ENCODE measurements at places on chromosomes 4 and X. TPM values are rescaled to one million over a fixed set of nuclear protein-coding genes. Genes with fewer than 3 reads are reported as not detected.
A peak's percentile ranks its signal among the peaks of the same experiment; 100 is the strongest.

The TCEAL6 gene
- total RNA-seq, result not detected

- DNase-seq, result no peak
These were observed 68.0 kb downstream of the YIPF7 start for GRCh38 chr4:44583393-44583792.

GRCh38 chr4:168643111-168643795 is 146.4 kb downstream of the PALLD start:
- DNase-seq, result no peak

GRCh38 chrX:134676436-134676835 is 18.2 kb upstream of the PLAC1 start:
- no peak for DNase-seq

The VSIG1 gene
- not detected for total RNA-seq

GRCh38 chrX:153974003-153974725 is 1.6 kb downstream of the TMEM187 start:
- DNase-seq, result peak; percentile 49

GRCh38 chrX:96705905-96706304 is 21.3 kb downstream of the DIAPH2 start:
- no peak for DNase-seq

DNA sequence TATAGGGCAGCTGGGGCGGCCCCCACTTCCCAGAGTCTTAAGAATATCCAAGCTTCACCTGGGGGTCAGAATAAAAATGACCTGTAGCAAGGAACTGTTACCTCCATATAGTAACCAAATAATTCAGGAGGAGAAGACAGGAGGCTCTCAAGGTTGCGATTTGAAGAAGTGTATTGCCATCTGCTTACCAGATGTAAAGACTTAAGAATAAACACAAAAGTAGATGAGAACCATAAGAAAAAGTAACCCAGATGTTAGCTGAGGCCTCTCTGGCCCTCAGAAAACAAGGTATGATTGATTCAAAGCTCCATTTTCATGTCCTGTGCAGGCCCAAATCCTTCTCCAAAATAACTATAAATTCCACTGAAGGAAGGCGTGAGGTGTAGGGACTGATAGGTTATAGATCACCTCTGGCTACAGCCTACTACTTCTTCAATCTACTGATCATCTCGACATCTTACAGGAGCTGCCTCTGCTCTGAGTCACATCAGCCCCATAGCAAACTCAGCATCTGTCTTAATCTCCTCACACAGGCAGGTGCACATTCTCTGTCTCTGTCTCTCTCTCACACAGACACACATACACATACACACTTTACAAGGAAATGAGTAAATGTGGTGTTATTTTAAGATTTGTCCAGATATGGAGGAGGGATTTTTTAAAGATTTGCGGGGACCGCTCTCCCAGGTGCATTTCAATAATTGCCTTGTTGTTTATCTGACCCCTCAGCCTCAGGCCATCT is 193.9 kb upstream of the EDNRA start:
- DNase-seq, result no peak

The ASB12 gene
- 2.7 TPM for total RNA-seq

Measured in Right ventricle myocardium superior (tissue), 1 donor.